ENCODE measurements at places on chromosomes 16 and 17.

DNA sequence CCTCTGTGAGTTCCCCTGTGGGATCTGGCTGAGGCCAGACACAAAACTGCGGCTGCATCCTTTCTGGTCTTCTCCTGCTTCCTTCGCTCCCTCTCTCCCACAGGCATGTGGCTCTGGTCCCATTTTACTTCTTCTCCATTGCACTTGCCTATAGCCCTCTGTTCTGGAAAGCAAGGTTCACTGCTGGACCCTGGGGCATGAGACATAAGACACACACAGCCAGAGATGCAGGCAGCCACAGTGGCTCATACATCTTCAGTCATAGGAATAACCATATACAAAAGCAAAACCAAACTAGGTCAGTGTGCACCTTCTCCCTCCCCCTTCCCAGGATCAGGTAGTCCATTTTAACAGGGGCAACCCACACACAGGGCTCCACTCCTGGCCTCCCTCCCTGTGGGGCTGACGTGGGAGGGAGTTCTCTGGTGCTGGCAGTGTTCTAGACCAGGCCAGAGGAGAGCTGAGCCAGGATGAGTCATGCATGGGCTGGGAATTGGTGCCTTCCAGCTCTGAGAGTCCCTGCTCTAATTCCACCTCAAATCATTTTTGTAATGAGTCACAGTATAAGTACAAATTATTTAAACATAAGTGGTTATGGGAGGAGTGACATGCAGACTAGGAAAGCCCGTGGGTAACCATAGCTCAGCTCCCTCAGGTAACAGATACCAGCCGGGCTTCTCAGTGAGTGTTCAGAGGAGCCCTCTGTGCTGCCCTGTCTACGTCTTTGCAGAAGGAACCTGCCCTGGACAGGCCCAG lies 58.0 kb downstream of the ASIC2 start:
- no peaks in the 10 kb centered on the region for H3K4me1 ChIP-seq
- DNase-seq: no peak
- no peak overlapping the region for H3K4me3 ChIP-seq
- H3K27ac ChIP-seq: no peak overlapping the region
- H3K36me3 ChIP-seq: no peaks in the 10 kb centered on the region
- H3K27me3 ChIP-seq: peaks cover 12% of the 10 kb centered on the region

GRCh38 chr17:75390982-75391381 lies 14.5 kb downstream of the GRB2 start:
- no peaks in the 10 kb centered on the region for H3K27me3 ChIP-seq
- H3K4me3 ChIP-seq: no peak overlapping the region
- H3K4me1 ChIP-seq: peaks cover 84% of the 10 kb centered on the region
- no peak overlapping the region for H3K27ac ChIP-seq
- no peak for DNase-seq

GRCh38 chr17:74903671-74904070 lies 10.2 kb upstream of the FADS6 start:
- H3K4me3 ChIP-seq: no peak overlapping the region
- no peak overlapping the region for H3K27ac ChIP-seq
- peaks cover 48% of the 10 kb centered on the region for H3K27me3 ChIP-seq
- no peak for DNase-seq

DNA sequence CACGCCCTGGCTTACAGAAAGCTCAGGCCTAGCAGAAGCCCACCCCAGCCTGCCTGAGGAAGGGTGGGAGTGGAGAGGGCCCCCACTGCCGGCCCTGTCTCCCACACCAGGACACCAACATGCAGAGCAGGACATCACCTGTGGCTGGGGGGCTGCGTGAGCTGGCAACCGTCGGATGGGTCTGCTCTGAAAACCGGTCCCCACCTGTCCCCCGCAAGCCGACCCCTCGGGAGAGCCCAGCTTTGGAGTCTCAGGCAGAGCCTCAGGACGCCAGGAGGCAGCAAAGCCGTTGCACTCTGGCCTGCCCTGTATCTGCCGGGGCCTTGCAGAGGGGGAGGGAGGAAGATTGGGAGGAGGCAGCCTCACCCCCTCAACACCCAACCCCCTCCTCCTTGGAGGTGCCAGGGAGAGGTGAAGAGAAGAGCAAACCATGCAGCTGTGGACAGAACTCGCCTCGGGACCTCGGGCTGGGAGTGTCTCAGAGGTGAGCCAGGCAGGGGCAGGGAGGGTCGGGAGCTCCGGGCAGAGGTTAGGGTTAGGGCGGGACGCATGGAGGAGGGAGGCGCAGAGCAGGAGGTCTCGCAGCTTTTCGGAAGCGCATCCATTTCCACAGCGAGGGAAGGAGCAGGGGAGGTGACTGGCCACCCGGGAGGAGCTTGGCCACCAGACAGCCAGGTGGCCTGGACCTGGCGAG lies 30.4 kb upstream of the ZC3H18 start:
- peaks cover 18% of the 10 kb centered on the region for H3K4me1 ChIP-seq
- H3K27ac ChIP-seq: no peak overlapping the region
- H3K27me3 ChIP-seq: peaks cover 14% of the 10 kb centered on the region
- DNase-seq: no peak

DNA sequence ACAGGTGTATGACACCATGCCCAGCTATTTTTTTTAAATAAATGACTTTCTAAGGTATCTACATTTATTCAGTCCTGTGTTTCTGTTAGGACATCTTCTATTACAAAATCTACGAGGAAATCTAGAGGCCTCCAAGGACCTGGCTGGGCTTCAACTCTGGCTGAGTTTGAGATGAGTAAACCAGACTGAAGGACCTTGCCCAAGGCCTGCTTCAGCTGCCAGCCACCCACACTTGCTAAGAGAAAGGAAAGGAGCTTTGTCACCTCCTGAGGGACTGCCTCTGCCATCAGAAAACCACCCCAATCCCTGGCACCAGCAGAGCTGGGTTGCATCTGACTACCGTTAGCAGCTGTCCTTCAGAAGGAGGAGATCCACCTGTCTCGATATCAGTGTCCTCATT lies 1.3 kb upstream of the MYO1D start:
- peaks cover 2% of the 10 kb centered on the region for H3K36me3 ChIP-seq
- H3K27ac ChIP-seq: no peak overlapping the region
- peaks cover 15% of the 10 kb centered on the region for H3K27me3 ChIP-seq
- no peak overlapping the region for H3K4me3 ChIP-seq
